Activated CD8-positive, alpha-beta memory T cell treated with anti-CD3 and anti-CD28 coated beads for 4 hours (primary cell): ENCODE measurements at places on chromosomes 4 and X.

- DNase-seq, result no peak
Observed at GRCh38 chrX:10482261-10482660, 138.1 kb downstream of the MID1 start.

GRCh38 chrX:17098516-17099247, 152.2 kb downstream of the REPS2 start:
- no peak for DNase-seq

- DNase-seq, result no peak
Observed at GRCh38 chr4:38449506-38450174, 214.4 kb upstream of the KLF3 start.

GRCh38 chr4:171538601-171539100, 274.6 kb upstream of the GALNTL6 start:
- DNase-seq, result no peak

- no peak for DNase-seq
Observed at GRCh38 chr4:169492436-169493163, 119.8 kb downstream of the NEK1 start.

DNA sequence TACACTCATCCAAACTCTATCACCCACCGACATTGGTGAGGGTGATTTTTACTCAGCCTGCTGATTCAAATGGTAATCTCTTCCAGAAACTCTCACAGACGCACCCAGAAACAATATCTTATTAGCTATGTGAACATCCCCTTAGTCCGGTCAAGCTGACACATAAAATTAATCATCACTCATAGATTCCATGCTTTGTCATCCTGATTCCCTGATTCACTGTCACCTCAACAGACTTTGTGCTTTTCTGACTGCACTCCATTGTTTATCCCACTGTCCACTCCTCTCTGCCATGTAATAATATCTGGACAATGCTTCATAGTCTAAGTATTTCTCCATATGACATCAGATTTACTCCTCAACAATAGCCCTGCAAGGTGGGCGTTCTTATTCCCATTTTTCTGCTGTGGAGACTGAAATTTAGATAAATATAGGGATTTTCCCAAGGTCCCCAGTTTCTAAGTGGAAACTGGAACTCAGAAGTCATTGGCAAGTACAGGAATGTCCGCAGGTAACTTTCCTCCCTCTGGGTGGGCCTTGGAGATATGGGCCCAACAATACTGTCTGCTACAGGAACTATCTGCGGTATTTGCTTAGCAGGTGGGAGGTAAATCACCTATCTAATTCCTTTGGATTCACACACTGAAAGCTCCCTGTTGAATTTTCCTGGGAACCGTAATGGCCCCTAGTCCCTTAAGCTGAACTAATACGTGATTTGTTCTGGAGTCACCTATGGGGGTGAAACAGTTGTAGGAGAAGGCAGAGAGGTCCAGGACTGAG, 228.6 kb upstream of the BCOR start:
- DNase-seq, result no peak

- no peak for DNase-seq
Observed at GRCh38 chr4:184748251-184748652, 14.4 kb upstream of the CENPU start.
